Cortex of kidney (tissue), 1 donor: ENCODE measurements at places on chromosomes 4 and X.

- DNase-seq, result no peak
Measured at GRCh38 chr4:142846729-142847596, 862 bp upstream of the INPP4B start.

GRCh38 chrX:119647552-119648420 is 41.6 kb upstream of the NKRF start:
- no peak for DNase-seq

- no peak for DNase-seq
Measured at GRCh38 chrX:30816079-30816478, 73.0 kb downstream of the TAB3 start.

GRCh38 chr4:86558797-86559196 is 35.3 kb upstream of the PTPN13 start:
- DNase-seq, result no peak

DNA sequence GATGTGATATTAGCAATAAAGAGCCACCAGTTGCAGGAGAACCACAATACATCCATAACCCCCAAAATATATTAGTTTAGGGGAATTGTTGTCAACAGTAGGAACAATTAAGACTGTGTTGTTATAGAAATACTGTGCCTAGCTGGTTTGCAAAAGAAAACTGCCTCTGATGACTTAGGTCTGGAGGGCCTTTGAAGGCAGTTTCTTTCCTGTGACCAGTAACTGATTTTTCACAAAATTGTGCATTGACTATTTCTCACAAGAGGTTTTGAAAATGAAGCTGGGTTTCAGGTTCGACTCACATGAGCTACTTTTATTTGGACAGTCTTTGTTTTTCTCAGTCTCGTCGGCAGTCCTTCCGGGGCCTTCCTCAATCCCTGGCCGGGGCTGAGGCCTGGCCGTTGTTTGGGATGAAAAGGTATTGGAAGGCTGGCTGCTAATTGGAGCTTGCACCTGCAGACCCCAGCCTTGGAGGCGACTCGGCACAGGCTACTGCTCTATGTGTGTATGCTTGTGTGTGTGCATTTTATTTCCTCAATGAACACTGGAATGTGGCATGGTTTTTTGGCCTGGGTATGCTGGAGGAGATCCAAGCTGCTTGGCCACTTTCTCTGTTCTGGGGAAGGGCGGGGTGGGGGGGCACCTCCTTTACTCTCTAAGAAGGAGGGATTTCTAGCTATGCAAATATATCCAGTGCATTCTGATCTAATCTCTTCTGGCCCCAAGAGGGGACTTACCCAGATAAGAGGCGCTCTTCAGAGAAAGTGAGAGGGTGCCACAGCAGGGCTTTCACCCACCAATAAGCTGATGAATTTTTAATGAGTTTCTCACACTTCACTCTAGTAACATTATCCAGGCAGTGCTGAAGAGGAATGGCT is 49.5 kb upstream of the LNX1 start:
- no peak for DNase-seq

GRCh38 chrX:12421918-12422317 is 283.6 kb downstream of the FRMPD4 start:
- no peak for DNase-seq

- no peak for DNase-seq
Measured at GRCh38 chr4:118772081-118772766, 63.7 kb downstream of the SEC24D start.

DNA sequence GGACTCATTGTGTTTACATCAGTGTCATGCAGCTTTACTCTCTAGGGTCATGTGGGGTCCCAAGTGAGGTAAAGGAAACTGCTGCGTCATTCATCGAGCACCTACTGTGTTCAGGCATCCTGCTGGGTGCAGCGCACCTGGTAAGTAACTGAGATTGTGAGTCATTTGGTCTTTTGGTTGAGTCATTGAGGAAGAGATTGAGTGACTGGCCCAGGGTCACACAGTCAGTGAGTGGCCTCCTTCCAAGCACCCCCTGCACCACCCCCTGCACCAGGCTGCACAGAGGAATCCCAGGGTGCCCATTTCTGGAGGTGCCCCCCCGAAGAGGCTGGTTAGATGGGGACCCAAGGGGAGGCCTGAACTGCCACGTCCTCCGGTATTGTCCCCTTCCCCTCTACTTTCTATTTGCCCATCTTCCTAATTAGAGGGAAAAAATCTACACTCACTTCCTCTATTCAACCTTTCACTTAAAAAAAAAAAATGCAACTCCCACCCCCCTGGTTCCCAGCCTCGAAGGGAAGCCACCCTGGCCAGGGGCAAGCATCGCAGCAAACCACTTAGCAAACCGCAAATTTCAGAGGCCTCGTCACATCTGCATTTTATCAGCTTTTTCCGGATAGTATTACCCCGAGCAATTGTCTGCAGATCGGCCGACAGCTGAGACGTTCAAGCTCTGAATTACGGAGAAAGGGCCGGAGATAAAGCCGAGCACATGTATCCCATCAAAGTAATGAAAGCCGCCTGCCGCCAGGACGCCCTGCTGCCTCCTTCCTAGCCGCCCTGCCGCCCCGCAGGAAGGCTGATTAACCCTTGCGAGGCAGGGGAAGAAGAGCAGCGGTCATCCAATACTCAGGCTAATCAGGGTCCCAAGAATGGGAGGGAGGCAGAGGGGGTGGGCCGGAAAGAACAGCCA is 96.3 kb upstream of the MSX1 start:
- DNase-seq, result no peak
